Effector CD8-positive, alpha-beta T cell (primary cell): ENCODE measurements at places on chromosomes 11 and 22.

- no peak for DNase-seq
Measured at GRCh38 chr11:64656862-64657261, 65.8 kb downstream of the SLC22A12 start.

DNA sequence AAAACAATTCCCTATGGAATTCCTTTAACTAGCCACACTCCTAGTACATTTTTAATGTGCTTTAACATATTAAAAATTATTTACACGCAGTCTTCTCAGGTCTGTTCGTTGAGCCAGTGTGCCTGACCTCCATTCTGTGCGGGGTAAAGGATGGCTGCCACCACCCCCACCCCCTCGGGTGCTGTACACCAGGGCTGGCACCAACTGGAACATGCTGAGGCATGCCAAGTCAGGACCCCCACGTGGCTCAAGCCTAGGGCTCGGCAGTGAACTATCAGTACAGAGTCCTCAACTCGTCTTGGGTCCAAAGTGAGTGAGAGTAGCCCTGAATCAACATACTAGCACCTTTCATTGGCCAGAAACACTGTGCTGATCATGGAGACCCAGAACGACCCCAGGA lies 32.5 kb upstream of the PHF21B start:
- no peak for DNase-seq

GRCh38 chr11:7605186-7605943 lies 67.9 kb downstream of the CYB5R2 start:
- no peak for DNase-seq

GRCh38 chr11:15113381-15113780 lies 1.3 kb upstream of the INSC start:
- no peak for DNase-seq

DNA sequence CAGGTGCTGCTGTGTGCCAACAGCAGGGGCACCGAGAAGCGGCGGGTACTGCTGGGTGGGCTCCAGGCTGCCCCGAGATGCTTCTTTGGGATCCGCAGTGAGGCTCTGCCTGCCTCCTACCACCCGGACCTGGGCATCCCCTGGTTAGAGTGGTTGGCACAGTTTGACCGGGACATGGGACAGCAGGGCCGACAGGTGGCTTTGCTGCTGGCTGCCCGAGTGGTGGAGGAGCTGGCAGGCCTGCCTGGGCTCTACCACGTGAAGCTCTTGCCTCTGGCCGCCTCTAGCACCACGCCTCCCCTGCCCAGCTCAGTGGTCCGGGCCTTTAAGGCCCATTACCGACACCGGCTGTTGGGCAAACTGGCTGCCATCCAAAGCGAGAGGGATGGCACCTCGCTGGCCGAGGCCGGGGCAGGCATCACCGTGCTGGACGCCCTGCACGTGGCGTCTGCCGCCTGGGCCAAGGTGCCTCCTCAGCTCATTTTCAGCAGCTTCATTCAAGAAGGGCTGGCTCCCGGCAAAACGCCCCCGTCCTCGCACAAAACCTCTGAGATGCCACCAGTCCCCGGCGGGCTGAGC lies 1.9 kb downstream of the TIGD3 start:
- DNase-seq, result no peak

DNA sequence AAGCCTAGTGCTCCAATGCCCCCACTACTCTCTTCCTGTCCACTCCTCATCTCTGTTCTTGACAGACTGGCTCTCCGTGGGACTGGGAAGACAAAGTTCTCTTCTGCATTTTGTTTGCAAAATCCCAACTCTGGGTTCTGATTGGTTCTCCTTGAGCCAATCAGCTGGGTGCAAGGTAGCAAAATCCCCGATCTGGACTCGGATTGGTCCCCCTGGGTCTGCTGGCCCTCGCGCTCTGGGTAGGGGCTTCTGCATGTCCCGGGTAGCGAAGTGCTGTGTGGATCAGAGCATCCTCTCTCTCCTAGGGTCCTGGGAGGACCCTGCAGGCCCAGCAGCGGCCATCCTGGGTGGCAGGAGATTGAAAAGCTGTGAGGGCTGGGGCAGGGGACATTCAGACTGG lies 22.3 kb upstream of the A4GALT start:
- DNase-seq, result no peak

GRCh38 chr11:65630215-65630614 lies 7.7 kb upstream of the SIPA1 start:
- no peak for DNase-seq

DNA sequence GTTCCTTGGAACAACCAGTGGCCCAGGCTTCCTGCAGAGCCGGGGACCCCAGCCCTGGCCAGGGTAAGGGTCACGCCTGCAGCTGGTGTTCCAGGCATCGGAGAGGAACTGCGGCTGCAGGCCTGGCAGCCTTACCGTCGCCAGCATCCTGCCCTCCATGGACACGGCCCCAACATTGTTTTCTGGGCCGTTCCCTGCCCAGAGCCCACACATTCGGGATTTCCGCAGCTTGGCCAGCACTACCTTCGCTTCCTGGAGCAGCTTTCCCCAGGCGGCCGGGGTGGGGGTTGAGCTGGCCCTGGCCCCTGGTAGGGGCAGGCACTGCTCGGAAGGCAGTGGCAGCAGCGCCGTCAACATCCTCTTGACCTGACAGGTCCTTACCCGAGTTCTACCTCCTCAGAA lies 17.7 kb downstream of the TXN2 start:
- DNase-seq, result no peak

- no peak for DNase-seq
Measured at GRCh38 chr22:27729246-27729645, 72.3 kb downstream of the MN1 start.

- DNase-seq, result no peak
Measured at GRCh38 chr11:134008634-134009071, 51.9 kb upstream of the IGSF9B start.

DNA sequence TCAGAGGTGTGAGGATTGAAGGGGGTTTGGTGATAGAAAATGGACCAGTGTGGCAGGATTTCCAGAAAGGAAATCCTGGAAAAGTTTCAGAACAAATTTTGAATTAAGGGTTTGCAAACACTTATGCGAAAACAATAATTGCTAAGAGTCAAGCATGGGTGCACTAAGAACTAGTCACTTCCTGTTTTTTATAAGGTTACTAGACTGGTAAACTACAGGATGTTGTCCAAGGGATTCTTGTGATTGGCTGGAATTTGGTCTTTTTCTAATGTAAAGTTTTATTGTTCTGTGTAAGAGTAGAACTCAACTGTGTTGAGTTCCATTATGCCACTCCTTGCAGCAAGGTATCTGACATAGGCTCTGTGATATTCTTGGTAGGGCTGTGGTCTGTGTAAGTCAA lies 54.1 kb downstream of the LIF start:
- DNase-seq, result no peak

- no peak for DNase-seq
Measured at GRCh38 chr11:46972343-46972742, 35.8 kb downstream of the CSTPP1 start.
